ENCODE measurements at places on chromosomes 2 and 18. TPM values are rescaled to one million over a fixed set of nuclear protein-coding genes. Genes with fewer than 3 reads are reported as not detected.

The CLK1 gene
- 130 TPM for total RNA-seq

The CYP27A1 gene
- 0.10 TPM for total RNA-seq

The ATP6V1C2 gene
- not detected for total RNA-seq

The ANKRD30BL gene
- not detected for total RNA-seq

The UGT1A5 gene
- total RNA-seq: not detected

The FSIP2 gene
- 0.08 TPM for total RNA-seq

The SCN7A gene
- not detected for total RNA-seq

The SIX3 gene
- total RNA-seq: not detected

The DNAJC27 gene
- 7.3 TPM for total RNA-seq

The KCNG3 gene
- 0.13 TPM for total RNA-seq

The KRTCAP3 gene
- total RNA-seq: 7.4 TPM

The POTEC gene
- not detected for total RNA-seq

The SETBP1 gene
- 2.7 TPM for total RNA-seq

The HRH4 gene
- total RNA-seq: 0.17 TPM

The UGT1A10 gene
- not detected for total RNA-seq

The SLC4A5 gene
- total RNA-seq: 2.8 TPM

The SGPP2 gene
- total RNA-seq: 0.53 TPM

The ZNF24 gene
- total RNA-seq: 58.7 TPM

The ASB3 gene
- total RNA-seq: 24.3 TPM

The CD8B gene
- 3.0 TPM for total RNA-seq

The FAP gene
- total RNA-seq: not detected

The GPR39 gene
- not detected for total RNA-seq

The TGFBRAP1 gene
- total RNA-seq: 19.7 TPM

The NEURL3 gene
- total RNA-seq: not detected

The MPV17 gene
- 87.4 TPM for total RNA-seq

The KIF5C gene
- total RNA-seq: 2.9 TPM

The MAP3K19 gene
- not detected for total RNA-seq

The SCYGR4 gene
- not detected for total RNA-seq

The ATP9B gene
- 25.0 TPM for total RNA-seq

The TLX2 gene
- total RNA-seq: 0.63 TPM

The PSD4 gene
- total RNA-seq: 287 TPM

The SOS1 gene
- total RNA-seq: 201 TPM

The GRB14 gene
- not detected for total RNA-seq

The RAB6C gene
- total RNA-seq: not detected

The MITD1 gene
- total RNA-seq: 61.5 TPM

The SMYD1 gene
- total RNA-seq: not detected

The SERPINB12 gene
- not detected for total RNA-seq

The EPB41L3 gene
- total RNA-seq: 4.7 TPM

The LRP1B gene
- not detected for total RNA-seq

The HOXD4 gene
- not detected for total RNA-seq

The POTEJ gene
- not detected for total RNA-seq

The FBXO36 gene
- 0.87 TPM for total RNA-seq

The NPC1 gene
- 36.3 TPM for total RNA-seq

The SLC9A4 gene
- 0.13 TPM for total RNA-seq

The NYAP2 gene
- not detected for total RNA-seq

The PXDN gene
- total RNA-seq: not detected

The ZNF407 gene
- total RNA-seq: 17.8 TPM

The RGPD4 gene
- total RNA-seq: not detected

The TCF4 gene
- 1.3 TPM for total RNA-seq

The GTF2A1L gene
- total RNA-seq: not detected

Measured in activated naive CD4-positive, alpha-beta T cell treated with anti-CD3 and anti-CD28 coated beads, Interleukin-2, amount 10 ng/mL, durations not matched to agents 5 hours and 36 hours (primary cell).